ENCODE measurements at places on chromosomes 7 and 10. TPM values are rescaled to one million over a fixed set of nuclear protein-coding genes. Genes with fewer than 3 reads are reported as not detected.

SRRM3 gene
- not detected for total RNA-seq

SPDYE6 gene
- not detected for total RNA-seq

ZNF680 gene
- total RNA-seq: 22.0 TPM

GHRHR gene
- total RNA-seq: not detected

PRKAG2 gene
- total RNA-seq: 19.7 TPM

SKAP2 gene
- total RNA-seq: 75.6 TPM

CRHR2 gene
- total RNA-seq: not detected

STEAP2 gene
- total RNA-seq: not detected

IQCE gene
- 7.7 TPM for total RNA-seq

SORCS1 gene
- total RNA-seq: not detected

LSM8 gene
- total RNA-seq: 50.9 TPM

ABCC2 gene
- total RNA-seq: 2.9 TPM

GDF2 gene
- total RNA-seq: not detected

BTBD16 gene
- not detected for total RNA-seq

NUTM2A gene
- total RNA-seq: 1.0 TPM

PRTFDC1 gene
- not detected for total RNA-seq

CFAP69 gene
- not detected for total RNA-seq

CTTNBP2 gene
- 0.49 TPM for total RNA-seq

PTPRE gene
- 28.2 TPM for total RNA-seq

C1QL3 gene
- total RNA-seq: not detected

SPDYE9 gene
- not detected for total RNA-seq

GCK gene
- 0.13 TPM for total RNA-seq

TSPAN12 gene
- total RNA-seq: not detected

NRG3 gene
- not detected for total RNA-seq

PON3 gene
- not detected for total RNA-seq

All from activated B cell treated with CpG ODN at 0.5 μM for 24 hours (primary cell).